ENCODE measurements at places on chromosomes 2 and 18. TPM values are rescaled to one million over a fixed set of nuclear protein-coding genes. Genes with fewer than 3 reads are reported as not detected.

DNA sequence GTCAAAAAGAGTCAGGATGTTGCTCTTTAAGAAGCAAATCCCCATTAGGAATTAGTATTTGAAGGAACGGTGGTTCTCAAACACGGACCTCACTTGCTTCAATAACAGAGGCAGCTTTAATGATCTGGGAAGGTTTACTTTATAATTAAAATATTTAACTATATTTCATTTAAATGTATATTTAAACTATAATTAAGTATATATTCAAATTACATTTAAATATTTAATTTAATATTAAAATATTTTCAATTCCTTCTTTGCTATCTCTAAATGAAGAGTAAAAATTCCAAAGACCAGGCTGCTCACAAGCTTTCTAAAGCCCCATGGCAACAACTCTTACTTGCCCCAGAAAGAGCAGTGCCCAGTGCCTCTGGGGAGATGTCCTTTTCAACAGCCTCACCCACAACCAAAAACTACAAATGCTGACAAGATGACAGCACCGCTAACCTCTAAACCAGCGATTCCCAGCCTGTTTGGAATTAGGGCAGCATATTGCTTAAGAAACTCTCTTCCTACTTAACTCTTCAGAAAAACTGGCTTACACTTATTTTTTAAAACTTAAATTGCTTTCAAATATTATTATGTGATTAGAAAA, 62.9 kb upstream of the POU3F3 start:
- DNase-seq = no peak

Gene SLC14A1
- polyA plus RNA-seq = 1.1 TPM

GRCh38 chr18:32258558-32259204, 68.8 kb downstream of the MEP1B start:
- no peak for DNase-seq

DNA sequence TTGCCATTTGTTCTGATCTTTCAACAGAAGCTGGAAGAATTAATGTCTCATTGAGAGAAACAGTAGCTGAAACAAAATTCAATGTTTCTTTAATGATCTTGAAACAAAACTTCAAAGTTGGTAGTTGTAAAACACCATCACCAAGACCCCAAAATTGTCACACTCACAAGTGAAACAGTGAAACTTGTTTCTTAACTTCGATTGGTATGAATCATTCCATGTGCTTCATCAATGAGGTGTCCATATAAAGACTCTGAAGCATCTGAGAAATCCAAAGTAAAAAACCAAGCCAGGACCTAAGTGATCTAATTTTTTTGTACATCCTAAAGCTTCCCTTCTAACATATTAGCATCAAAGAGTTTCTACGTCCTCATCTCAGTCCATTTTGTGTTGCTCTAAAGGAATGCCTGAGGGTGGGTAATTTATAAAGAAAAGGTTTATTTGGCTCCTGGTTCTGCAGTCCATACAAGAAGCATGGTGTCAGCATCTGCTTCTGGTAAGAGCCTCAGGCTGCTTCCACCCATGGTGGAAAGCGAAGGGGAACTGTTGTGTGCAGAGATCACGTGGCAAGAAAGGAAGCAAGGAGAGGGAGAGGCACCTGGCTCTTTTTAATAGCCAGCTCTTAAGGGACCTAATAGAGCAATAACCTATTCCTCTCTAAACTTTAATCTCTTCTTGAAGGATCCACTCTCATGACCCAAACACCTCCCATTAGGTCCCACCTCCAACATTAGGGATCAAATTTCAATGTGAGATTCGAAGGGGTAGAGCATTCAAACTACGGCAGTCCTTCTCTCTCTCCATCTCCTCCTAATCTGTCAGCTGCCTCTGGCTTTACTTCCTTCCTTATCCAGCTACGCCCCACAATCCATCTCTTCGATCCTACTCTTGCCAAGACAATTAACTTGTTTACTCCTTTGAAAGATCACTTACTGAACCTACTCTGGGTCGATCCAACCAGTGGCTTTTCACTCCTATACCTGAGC, 20.7 kb upstream of the TLK1 start:
- no peak for DNase-seq

Gene RAD51AP2
- polyA plus RNA-seq = 0.50 TPM

Gene MYO7B
- polyA plus RNA-seq = 1.1 TPM

DNA sequence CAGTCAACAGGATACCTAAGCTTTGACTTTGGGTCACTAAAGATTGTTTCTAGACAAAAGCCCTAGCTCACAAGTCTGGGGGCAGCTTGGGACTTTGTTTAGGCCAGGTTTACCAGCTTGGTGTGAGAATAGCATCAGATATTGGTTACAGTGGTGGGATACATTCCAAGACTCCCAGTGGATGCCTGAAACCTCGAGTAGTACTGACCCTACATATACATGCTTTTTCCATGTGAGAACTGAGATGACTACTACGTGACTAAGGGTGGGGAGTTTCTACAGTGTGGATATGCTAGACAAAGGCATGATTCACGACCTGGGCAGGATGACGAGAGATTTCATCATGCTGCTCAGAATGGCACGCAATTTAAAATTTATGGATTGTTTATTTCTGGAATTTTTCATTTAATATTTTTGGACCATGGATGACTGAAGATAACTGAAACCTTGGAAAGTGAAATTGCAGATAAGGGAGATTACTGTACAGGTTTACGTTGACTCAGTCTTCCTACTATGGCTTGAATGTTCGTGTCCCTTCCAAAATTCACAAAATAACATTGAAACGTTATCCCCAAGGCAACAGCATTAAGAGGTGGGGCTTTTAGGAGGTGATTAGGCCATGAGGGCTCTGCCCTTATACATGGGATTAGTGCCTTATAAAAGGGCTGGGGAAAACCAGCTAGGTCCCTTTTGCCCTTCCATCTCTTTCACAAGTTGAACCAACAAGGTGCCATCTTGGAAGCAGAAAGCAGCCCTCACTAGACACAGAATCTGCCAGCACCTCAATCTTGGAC, 50.2 kb upstream of the CTAGE1 start:
- DNase-seq = no peak

DNA sequence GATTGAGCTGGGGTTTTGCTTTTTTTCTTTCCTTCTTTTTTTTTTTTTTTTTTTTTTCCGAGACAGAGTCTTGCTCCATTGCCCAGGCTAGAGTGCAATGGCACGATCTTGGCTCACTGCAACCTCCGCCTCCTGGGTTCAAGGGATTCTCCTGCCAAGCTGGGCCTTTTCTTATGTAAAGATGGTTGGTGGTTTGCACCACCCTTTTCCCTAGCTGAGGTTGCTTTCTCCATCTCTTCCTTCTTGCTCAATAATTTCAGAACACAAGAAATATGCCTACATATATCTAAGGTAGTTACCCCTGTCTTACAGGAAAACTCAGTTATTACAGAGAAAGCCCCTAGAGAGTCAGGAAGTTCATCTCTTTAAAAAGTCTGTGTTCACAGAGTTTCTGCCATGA, 7.0 kb downstream of the TTC39C start:
- DNase-seq = no peak

Gene ERBB4
- 1.4 TPM for polyA plus RNA-seq

All from left lung (tissue), 14 donors.